SHP77 (cell line): ENCODE measurements at places on chromosomes 2 and 18.

DNA sequence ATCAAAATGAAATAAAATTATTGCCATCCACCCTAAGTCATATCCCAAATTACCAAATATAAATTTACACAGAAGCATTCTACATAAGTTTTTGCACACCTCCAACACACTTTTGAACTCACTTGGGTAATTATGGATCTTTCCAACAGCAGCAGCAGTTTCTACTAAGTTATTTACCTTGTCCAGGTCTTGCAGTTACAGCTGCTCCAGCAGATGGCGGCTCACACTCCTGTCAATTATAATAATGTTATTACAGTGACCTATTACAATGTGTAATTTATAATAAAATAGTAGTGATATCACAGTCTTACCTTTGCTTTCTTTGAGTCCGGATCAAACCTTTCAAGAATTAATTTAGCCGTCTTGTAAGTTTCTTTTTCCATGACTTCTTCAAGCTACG lies 37.9 kb downstream of the LNPK start:
- no peak for DNase-seq

DNA sequence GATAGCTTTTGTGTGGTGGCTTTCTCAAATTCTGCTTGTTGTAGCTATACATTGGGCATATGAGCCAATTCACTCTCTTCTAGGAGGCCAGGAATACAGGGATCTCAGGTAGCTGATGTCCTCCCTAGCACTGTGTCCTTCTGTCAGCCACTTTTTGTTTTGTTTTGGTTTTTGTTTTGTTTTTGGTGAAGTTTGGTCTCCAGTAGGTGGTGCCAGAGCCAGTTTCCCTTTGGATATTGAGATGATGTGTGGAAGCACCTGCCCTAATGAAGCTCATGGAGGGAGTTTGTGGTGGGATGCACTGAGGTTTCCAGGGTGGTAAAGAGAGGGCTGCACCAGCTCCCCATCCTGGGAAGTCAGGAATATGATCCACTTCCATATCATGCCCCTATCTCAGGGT lies 100.5 kb upstream of the VWC2L start:
- DNase-seq: no peak

DNA sequence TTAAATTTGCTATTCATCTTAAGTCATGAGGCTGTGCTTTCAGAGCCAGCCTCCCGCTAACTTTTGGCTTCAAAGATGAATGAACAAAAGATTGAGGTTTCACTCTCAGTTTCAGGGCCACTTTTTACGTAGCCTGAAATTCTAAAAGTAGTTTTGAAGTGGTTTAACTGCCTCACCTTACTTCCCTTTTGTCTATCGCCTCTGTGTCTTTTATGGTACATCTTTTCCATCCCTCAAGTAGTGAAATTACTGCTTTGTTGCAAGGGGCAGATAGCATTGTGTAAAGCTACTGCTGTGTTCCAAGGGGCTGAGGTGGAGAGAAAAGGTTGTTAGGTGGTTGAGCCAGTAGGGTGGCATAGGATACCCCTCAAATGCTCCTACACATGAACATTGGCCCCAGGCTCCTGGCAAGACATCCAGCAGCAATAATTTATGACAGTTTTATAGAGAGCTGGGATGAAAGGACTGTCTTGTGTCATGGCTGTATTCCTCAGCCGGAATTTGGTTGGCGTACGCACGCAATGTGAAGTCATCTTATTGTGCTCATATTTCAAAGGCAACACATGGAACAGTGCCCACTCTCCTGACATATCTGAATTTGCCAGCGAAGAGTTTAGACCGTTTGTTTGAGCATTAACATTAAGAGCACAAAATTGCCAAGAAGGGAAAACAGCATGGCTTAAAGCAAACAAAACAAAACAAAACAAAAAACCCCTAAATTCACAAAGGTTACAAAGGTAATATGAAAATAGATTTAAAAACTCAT lies 32.2 kb downstream of the QPCT start:
- DNase-seq: peak; percentile 68

DNA sequence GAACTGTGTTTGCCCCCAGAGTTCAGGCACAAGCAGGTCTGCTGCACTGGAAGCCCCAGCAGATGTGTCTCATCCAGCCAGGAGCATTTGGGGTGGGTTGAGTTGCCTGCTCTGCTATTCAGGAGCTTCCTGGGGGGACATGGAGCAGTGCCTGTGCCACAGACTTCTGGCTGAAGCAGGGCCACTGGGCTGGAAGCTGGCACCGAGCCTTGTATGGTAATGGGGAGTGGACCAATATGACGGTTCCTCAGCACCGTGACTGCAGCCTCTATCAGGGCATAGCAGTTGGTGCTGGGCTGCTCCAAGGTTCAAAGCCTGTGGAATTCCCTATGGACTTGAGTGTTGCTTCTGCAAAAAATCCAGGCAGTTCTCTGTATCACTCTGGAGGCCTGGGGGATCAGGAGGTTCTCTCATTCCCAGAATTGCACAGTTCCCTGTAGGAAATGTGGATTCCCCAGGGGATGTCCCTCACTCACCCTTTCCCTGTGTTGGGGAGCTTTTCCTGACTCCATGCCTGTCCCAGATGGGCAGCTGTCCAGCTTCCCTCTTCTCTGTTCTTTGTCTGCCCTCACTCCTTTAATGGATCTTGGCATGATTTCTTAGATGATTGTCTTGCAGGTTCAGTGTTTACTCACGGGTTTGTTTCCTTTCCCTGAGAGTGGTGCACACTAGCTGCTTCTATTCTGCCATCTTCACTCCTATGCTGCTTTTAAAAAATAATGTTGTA lies 37.2 kb upstream of the THSD7B start:
- DNase-seq: no peak

GRCh38 chr2:85496436-85496835 lies 42.5 kb upstream of the MAT2A start:
- no peak for DNase-seq

DNA sequence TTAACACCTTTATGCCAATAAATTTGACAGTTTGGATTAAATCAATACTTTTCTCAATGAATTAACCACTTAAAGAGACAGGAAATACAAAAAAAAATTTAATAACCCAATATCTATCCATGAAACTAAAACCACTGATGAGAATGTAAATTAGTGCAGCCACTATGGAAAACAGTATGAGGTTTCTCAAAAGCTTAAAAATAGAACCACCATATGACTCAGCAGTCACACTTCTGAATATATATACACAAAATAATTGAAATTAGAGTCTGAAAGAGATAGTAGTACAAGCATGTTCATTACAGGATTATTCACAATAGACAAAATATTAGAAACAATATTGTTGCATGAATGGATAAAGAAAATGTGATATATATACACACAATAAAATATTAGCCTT lies 382.1 kb upstream of the SETBP1 start:
- no peak for DNase-seq

DNA sequence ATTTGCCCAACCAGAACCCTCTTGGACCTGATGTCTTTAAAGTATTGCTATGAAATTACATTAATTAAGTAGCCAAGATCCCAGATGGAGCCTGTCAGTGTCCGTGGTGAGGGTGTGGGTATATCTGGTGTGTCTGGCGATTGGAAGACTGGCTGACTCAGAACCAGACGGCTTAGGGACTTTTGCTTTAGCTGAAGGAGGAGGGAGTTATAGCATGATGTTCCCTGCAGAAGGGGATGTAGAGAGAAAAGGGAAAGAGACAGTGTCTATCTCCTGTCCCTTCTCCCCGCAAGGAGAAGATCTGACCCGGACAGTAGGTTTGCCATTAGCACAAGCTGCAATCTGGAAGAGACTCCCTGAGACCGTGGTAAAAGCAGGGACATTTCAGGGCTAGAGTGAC lies 60.6 kb downstream of the POU3F3 start:
- DNase-seq: no peak
